ENCODE measurements at places on chromosomes 6 and 20.

DNA sequence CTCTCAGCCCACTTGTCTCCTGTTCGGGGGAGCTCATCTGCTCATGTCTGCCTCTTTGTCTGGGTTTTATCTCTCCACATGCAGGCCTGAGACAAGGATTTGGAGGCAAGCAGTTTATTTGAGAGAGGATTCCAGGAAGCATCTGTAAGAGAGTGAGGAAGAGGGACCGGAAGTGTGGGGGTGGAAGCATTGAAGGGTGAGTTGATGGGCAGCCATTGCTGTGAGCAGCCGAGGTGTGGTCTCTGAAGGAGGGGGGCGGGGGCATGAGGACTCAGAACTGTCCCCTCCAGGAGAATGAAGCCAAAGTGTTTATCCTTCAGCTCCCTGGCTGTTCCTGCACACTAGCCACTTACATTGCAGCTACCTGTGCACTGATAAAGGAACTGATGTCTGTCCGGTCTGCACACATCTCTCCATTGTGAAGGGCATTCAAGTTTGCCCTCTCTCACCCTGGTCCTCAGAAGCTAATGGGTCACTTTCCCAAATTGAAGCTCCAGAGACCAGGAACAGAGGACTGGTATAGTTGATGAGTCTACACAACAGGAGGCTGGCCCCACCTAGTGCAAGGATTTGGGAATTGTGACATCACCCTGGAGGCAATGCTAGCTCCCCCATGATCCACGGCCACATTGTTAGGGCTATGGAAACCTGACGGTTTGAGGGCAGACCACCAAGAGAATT, 100.5 kb upstream of the FOXA2 start:
- DNase-seq = peak; percentile 3

GRCh38 chr6:102039441-102039840, 645.9 kb downstream of the GRIK2 start:
- peak; percentile 29 for DNase-seq

DNA sequence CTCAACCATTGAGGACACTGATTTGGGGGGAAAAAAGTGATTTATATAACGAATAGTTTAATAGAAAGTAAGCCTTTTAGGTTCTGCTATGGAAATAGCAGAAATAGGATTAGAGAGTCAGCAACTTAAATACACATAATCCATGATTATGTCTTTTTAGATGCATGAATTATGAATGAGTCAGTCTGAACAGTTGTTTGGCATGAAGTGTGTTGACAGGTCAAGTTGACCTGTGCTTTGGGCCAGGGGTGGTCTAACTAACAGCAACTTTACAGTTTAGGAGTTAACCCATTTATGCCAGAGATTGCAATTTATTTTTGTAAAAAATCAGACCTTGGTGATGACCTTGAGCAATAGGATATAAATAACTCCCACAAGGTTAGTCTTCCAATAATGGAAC, 191.3 kb downstream of the MTFR2 start:
- DNase-seq = no peak

GRCh38 chr6:52399511-52400312, 20.4 kb upstream of the EFHC1 start:
- DNase-seq = peak; percentile 74

DNA sequence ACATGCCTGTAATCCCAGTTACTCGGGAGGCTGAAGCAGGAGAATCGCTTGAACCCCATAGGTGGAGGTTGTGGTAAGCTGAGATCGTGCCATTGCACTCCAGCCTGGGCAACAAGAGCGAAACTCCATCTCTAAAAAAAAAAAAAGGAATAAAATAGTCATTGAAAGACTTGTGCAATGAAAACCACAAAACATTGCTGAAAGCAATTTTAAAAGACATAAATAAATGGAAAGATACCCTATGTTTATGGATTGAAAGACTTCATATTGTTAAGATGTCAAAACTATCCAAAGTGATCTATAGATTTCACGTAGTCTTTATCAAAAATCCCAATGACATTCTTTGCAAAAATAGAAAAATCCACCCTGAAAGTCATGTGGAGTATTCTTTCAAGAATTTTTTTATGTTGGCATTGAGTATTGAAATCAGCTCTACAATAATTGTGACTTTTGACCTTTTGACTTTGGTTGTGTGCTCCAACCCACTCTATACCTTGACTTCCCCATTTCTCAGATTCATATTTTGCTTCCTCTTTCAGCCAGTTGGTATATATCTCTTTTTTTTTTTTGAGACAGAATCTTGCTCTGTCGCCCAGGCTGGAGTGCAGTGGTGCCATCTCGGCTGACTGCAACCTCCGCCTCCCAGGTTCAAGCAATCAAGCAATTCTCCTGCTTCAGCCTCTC, 45.5 kb upstream of the SLC23A2 start:
- DNase-seq = no peak

- no peak for DNase-seq
Measured at GRCh38 chr6:47044397-47044796, 2.3 kb upstream of the ADGRF1 start.

DNA sequence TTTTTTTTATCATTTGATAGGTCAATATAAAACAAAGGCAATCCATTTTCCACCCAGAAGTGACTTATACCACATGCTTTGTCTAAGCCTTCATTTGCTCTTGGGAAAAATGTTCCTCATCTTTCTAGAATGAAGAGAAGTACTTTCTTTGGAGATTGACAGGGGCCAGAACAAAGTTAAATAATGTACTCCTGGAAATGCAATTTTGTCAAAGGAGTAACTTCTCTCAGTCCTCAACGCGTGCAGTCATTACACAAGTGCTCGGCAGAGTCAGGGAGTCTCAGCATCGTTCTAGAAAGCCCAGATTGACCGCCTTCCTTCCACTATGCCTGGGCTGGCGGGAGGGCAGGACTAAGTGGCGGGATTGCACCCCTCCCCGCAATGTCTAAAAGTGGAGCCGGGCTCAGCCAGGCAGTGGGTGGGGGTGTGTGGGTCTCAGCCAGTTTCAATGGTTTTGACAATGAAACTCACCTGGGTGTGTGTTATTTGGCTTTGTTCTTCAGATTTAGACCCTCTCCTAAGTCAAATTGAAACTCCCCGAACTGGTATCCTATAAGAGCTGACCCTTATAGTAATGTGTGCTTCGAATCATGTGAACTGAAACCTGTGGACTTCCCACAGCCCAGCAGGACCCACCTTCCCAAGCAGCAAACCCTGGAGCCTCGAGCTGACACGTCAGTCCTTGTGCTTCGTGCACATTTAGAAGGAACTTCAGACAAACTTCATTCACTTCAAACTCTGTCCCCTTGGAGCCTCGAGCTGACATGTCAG, 63.2 kb upstream of the DUSP22 start:
- DNase-seq = no peak

- DNase-seq = no peak
Measured at GRCh38 chr6:22199771-22200170, 97.1 kb downstream of the PRL start.

- no peak for DNase-seq
Measured at GRCh38 chr6:150631283-150631983, 31.7 kb downstream of the PLEKHG1 start.

- no peak for DNase-seq
Measured at GRCh38 chr20:57590485-57591288, 29.5 kb downstream of the ZBP1 start.

GRCh38 chr6:40323881-40324634, 263.1 kb downstream of the LRFN2 start:
- DNase-seq = peak; percentile 40

DNA sequence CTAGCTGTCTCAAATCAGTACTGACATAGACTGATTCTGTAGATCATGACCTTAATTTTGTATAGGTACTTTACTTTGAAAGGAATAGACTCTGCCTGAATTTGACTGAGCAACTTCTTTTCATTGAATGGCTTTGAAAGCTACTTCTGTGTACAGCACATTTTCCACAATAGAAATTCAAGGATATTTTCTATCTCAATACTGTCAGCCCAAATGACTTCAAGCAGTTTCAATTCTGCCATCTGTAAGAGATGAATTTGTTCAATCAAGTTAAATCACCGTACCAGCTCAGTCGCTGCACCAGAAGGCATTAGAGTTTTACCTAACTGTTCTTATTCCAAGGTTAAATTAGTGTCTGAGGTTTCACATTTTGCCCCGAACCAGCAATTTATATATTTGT, 107.0 kb upstream of the EYS start:
- DNase-seq = no peak

DNA sequence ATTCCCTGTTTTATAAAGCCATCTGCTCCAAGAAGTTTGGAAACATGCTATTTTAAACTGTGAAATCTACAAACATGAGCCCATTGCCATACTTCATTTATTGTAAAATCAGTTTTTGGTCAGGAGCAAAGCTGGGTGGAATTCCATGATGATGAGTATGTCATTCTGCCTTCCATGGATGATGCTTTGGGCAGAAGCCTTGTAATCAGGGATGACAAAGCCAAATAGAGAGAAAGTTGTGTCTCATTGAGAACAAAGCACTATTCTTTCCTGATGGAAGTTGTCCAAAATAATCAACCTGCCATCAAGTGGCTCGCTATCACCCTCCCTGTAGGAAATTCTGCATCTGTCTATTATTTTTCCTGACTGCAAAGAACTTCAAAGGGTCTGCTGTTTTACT, 313.0 kb upstream of the DEFB112 start:
- DNase-seq = no peak

DNA sequence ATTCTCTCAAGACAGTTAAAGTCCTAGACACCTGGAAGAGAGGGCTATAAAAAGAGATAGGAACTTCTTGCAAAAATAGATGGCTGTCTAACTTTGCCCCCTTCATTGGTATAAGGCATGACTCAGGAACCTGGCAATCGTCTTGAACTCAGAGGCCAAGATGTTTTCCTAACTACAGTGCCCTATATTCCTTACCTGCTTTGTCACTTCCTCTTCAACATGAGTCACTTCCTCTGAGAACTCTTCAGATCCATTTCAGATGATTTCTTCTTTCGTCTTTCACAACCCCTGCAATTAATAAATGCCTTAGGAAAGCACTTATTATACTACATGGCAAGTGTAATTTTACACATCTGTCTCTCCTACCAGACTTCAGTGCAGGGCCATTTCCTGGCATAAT, 83.5 kb downstream of the HAO1 start:
- DNase-seq = no peak

GRCh38 chr6:15184441-15184861, 61.4 kb upstream of the JARID2 start:
- DNase-seq = no peak

DNA sequence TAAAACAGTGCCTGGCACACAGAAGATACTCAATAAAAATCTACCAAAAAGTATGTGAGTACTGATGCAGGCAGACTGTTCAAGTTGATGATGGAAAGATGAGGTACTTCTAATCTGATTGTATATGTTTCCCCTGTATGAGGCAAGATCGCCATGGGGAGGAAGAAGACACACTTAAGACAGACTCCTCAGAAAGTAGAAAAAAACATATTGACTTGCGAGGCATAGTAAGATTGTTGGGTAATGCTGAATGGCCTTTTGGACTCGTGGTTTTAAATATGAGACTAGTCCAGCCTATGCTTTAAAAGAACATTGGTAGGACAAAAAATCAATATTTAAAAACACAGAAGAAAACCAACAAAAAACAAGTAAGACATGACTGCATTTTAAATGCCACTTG, 72.6 kb downstream of the SHPRH start:
- no peak for DNase-seq

- no peak for DNase-seq
Measured at GRCh38 chr6:49515485-49516146, 15.9 kb downstream of the GLYATL3 start.

GRCh38 chr6:147717991-147718390, 209.5 kb downstream of the SAMD5 start:
- DNase-seq = no peak

DNA sequence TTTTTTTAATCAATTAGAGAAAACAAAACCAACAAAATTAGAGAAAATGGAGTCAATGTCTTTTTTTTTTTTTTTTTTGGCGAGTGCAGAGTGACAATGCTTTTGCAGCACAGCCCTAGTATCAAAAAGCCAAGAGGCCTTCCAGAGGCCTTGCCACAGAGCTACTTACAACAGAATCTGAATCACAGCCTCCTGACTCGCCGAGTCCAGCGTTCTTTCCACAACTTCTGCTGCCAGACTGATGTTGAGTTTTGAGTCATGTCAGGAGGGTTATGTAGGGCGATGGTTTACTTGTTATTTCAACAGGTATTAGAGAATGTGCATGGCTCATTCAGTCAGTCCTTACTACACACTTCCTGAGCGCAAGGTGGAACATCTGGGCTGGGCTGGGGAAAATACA, 88.6 kb downstream of the FNDC1 start:
- no peak for DNase-seq

GRCh38 chr6:5275497-5275896, 14.2 kb downstream of the FARS2 start:
- DNase-seq = no peak

- DNase-seq = no peak
Measured at GRCh38 chr6:107154131-107154800, 39.0 kb upstream of the BEND3 start.

All from NCI-H82 (cell line).